ENCODE measurements at places on chromosomes 7 and 10.

- no peak for DNase-seq
These were observed 734 bp upstream of the VGF start for GRCh38 chr7:101165958-101166647.

GRCh38 chr7:43004082-43004481, 71.9 kb downstream of the MRPL32 start:
- DNase-seq, result no peak

- DNase-seq, result no peak
These were observed 71.3 kb upstream of the DGKB start for GRCh38 chr7:14973712-14974428.

DNA sequence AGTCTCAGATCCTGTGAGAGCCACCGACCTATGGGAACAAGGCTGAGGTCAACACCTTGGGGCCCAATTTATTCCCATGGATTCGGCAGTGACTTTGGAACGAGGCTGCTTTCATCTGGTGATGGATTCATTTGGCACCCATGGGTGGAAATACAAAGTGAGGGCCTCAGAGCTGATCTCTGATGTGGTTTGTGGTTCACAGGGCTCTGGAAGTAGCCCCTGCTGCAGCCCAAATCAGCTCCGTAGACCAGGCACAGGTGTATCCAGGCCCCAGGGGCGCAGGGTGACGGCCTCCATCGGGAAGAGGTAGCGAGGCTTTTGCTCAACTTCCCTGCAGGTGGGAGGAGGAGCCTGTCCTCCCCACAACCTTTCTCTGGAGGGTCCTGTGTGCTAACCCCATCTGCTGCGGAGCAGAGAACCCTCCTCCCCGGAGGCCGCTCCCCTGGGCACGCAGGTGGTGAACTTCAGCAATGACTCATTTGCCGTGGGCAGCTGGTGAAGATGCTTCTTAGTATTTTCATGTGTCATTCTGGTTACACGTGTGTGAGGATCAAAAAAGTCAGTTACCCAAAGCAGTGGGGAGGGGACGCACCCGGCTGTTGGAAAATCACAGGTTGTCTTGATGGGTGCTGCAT, 7.5 kb upstream of the JAKMIP3 start:
- no peak for DNase-seq

- DNase-seq, result no peak
These were observed 299.9 kb downstream of the AHR start for GRCh38 chr7:17598305-17598704.

GRCh38 chr7:134946260-134946659, 40.0 kb upstream of the AGBL3 start:
- no peak for DNase-seq

DNA sequence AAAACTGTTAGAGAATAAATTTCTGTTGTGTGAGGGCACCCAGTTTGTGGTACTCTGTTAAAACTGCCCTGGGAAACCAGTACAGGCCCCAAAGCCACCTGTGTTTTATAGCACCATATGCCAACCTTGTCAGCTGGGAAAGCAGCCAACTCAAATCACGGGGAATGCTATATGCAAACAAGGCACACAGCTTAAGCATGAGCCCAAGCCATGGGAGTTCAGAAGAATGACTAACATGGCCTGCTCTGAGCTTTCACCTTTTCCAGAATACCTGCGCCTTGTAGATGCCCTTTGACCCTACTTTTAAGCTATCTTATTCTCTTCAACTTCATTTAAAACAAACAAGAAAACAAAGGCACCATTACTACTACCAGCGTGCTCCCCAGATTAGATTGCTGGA, 5.5 kb upstream of the SLC25A13 start:
- no peak for DNase-seq

DNA sequence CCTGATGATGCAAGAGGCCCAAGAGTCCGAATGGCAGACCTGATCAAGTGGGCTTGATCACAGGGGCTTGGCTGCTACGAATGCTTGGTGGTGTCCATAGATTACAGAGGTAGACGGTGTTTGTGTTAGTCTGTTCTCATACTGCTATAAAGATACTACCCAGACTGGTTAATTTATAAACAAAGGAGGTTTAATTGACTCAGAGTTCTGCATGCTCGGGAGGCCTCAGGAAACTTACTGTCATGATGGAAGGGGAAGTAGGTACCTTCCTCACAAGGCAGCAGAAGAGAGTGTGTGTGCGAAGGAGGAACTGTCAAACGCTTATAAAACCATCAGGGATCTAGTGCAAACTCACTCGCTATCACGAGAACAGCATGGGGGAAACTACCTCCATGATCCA, 268.9 kb upstream of the KLF6 start:
- DNase-seq, result no peak

GRCh38 chr7:147992698-147993097, 597.9 kb upstream of the C7orf33 start:
- DNase-seq, result no peak

- DNase-seq, result peak; percentile 68
These were observed 93.9 kb downstream of the ATXN7L1 start for GRCh38 chr7:105782391-105783042.

DNA sequence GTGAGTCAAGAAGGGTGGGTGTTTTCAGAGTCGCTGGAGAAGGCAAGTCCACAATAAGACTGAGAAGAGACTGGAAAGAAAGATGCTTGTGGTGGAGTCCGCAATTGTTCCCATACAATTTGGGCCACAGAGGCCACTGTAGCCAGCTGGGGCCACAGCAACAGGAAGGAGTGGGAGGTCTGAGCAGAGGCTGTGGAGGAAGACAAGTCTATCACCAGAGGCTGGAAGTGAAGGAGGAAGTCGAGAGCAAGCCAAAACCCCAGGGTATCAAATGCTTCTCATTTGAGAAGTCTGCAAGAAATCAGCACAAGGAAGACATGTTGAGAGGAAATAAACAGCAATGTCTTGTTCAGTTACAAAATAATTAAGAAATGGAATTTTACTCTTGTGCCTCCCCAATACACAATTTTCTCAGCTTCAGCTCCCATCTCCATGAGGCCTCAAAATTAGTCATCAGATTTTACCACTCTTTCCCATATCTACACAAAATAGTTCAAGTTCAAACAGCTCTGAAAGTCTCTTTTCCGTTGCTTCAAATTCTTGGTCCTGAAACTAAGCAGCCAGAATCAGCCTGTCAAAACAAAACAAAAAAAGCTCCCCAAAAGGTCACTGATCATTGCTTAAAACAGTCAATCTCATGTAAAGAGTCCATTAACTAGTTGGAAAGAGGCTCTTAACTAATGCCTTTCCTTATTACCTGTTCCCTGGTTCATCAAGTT, 31.6 kb downstream of the SLC16A12 start:
- DNase-seq, result no peak

All from BJ (cell line).